ENCODE measurements at places on chromosomes 7 and 10.

DNA sequence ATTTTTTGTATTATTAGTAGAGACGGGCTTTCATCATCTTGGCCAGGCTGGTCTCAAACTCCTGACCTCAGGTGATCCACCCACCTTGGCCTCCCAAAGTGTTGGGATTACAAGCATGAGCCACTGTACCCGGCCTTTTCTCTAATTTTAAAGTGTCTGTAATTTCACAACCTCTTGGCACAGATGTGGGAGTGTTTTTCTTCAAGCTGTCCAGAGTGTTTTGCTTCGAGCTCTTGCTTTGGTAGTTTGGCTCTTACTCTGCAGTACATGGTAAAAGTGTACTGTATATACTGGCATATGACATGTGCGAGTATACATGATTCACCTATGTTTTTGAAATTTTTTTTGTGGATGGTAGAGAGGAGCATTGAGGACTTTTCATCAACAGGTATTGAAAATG is 9.8 kb downstream of the SRGN start:
- DNase-seq, result no peak

- no peak for DNase-seq
Measured at GRCh38 chr7:47520406-47520805, 61.5 kb downstream of the TNS3 start.

DNA sequence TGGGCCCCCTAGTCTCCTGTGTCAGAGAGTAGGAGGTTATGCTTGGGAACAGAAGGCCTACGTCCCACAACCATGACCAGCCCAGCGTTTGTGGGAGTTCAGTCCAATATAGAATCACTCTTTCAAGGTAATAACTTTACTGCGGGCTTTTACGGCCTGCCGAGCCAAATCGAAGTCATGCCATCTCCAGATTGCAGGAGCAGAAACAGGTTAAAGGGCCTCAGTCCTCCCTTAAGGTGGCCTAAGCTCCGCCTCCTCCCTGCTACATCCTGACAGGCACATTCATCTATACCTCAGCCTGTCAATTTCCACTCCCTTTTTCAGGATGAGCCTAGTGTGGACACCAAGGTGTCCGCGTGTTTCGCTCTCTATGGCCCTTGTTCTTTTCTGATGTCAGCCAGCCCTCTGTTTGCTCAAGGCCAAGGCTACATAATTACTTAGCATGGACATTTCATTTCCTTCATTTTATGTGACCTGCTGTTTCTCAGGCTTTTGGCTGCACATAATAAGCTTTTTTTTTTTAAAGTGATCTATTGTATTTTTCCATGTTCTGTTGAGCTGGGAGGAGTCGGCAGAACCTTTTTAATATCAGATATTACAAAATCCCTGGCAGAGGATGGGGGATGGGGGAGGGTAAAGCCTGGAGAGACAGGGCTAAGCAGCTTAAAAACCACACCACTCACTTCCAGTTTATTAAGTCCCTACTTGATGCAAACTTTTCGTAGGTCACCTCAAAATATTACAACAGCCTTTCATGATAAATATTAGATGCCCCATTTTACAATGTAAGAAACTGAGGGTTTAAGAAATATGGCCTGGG is 84.6 kb downstream of the CACNB2 start:
- no peak for DNase-seq

GRCh38 chr7:446289-446935 is 73.2 kb downstream of the PDGFA start:
- no peak for DNase-seq

DNA sequence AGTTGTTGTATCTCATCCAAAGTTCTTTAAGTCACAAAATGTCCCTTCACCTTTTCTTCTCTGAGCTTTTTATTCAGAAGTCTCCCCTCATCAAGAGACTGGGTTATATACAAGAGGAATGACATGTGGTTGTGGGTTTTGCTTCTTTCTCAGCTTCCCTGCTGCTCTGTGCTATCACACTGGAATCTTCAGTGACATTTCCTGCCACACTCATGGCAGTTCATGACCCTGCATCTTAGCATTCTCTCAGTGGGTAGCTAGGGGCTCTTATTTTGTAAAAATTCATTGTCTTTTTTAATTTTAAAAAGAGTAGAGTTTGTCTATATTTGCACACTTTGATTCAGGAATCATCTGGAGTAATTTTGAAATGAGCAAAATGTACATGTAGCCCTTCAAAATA is 236.9 kb upstream of the TMEM229A start:
- no peak for DNase-seq

- DNase-seq, result no peak
Measured at GRCh38 chr7:42143711-42144600, 93.1 kb downstream of the GLI3 start.

GRCh38 chr7:120988591-120989256 is at the start of gene CPED1:
Gene CPED1 (plus strand): TSS chr7:120988711. CDS start chr7:120989622, 911 bp downstream.
- DNase-seq, result no peak

- no peak for DNase-seq
Measured at GRCh38 chr7:97639036-97639435, 92.8 kb upstream of the TAC1 start.

DNA sequence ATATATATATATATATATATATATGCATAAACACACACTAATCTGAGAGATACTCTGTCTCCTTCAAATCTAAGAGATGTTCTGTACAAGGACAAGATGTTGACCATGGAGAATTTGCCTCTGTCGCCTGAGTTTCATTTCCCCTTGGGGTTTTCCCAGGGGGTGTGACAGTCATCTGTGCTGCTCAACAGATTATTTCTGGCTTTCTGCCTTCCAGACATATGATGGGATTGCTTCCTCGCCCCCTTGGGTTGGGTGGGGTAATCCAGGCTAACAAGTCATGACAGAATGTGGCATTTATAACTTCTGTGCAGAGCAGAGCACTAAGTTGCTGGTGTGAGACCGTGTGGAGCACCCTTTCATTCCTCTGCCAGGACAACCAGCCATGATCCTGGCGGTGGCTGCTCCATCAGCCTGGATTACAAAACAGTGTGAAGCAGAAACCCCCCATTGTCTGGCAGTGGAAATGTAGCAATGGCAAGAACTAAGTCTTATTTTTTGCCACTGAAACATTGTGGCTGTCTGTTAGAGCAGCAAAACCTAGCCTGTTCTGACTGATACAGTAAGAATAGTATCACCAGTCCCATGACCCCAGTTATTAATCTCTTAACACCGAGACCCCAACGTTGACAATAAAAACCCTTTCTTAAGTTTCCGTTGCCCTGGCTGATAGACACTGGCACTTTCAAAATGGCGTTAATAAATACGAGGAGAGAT is 13.7 kb upstream of the USP6NL start:
- no peak for DNase-seq

GRCh38 chr7:56157238-56157790 is 41.1 kb upstream of the NUPR2 start:
- DNase-seq, result no peak

DNA sequence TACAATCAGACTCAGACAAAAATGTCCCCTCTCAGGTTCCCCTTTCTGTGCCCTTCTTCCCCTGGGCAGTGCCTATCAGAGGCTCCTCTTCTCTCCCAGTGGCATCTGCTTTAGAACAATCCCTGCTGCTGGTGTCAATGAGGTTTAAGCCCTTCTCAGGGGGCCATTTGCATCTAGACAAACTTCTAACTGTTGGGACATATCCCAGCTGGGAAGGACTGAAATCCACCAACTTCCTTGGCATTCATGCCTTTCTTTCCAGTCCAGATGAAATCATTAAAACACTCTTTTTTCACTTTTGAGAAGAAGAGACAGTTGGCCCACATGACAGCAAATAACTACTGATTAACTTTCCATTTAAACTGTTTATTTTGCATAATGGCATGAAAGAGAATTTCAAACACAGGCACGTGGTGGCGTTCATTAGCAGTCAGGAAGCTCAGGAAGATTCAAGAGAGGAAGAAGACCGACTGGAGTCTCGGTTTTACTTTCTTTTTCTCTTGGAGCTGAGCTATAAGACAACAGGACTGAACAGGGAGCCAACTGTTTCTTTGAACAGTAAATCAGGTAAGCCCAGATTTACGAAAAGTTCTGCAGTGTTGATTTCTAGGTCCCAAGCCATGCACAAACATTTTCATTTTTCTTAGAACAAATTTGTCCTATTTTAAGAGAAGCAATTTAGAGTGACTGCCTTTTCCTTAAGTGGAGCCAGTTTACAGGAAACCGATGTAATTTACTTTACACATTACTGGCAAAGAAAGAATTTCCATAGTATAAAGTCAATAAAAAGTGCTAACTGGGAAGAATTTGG is at the start of gene GIMAP2:
GIMAP2 (plus strand) TSS at position 488 of the 811 bp plus-strand sequence. CDS start 1,354 bp downstream, outside the sequence.
- DNase-seq, result no peak

- DNase-seq, result no peak
Measured at GRCh38 chr10:102795453-102796406, 41.5 kb downstream of the CYP17A1 start.

- no peak for DNase-seq
Measured at GRCh38 chr10:48390933-48391845, 84.7 kb downstream of the MAPK8 start.

GRCh38 chr10:63423494-63423893 is 42.3 kb downstream of the JMJD1C start:
- no peak for DNase-seq

- no peak for DNase-seq
Measured at GRCh38 chr7:40436710-40437109, 301.9 kb downstream of the SUGCT start.

- peak; percentile 93 for DNase-seq
Measured at GRCh38 chr7:91880413-91881241, at the start of gene MTERF1. Gene MTERF1 (minus strand): TSS chr7:91880702. CDS start chr7:91880083, 619 bp downstream.

GRCh38 chr7:2698581-2699288 is 10.7 kb downstream of the AMZ1 start:
- DNase-seq, result peak; percentile 37
